ENCODE measurements at places on chromosomes 16 and 17.

- no peak for DNase-seq
Observed at GRCh38 chr17:4229627-4230541, 33.9 kb downstream of the ANKFY1 start.

DNA sequence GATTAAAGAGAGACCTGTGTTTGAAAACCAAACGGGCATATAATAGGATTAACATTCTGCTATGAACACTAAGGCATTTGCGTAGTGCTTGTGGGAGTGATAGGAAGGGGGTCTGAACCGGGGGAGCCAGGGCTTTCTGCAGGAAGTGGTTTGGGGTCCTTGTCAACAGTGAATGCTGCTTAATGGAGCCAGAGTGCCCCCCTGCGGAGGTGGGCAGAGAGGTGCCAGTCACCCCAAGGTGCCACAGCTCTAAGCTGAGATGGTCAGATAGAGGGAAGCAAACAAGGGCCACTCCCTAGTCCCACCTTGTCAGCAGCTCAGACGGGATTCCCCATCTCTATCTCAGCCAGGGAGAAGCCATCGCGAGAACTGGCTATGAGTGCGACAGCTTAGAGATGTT is 17.7 kb downstream of the NAA60 start:
- DNase-seq: peak; percentile 35

DNA sequence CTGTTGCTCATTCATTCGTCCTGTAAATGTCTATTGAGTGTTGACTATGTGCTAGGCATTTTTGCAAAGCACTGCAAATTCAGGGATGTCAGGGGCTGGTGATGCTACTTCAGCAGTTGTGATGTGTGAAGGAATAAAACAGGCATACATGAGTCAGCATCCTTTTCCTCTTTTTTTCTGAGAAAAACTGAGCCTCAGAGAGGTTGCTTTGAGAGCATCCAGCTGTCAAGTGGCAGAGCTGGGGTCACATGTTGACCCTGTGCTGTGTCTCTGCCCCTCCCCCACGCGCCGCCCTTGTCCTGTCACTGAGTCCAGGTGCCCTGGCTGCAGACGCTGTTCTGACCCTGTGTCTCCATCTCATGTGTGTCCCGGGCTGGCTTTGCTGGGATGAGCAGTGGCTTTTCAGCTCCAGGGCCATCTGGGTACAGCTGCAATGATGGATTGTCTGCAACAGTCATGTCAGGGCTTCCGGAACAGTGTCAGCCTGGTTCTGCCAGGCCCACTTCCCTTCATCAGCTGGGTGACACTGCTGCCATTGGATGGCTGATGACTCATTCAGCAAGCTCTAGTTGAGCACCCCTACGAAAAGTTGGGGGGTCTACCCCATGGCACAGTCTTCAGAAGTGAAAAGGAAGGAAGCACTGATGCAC is 14.9 kb downstream of the SEC14L5 start:
- DNase-seq: peak; percentile 10

DNA sequence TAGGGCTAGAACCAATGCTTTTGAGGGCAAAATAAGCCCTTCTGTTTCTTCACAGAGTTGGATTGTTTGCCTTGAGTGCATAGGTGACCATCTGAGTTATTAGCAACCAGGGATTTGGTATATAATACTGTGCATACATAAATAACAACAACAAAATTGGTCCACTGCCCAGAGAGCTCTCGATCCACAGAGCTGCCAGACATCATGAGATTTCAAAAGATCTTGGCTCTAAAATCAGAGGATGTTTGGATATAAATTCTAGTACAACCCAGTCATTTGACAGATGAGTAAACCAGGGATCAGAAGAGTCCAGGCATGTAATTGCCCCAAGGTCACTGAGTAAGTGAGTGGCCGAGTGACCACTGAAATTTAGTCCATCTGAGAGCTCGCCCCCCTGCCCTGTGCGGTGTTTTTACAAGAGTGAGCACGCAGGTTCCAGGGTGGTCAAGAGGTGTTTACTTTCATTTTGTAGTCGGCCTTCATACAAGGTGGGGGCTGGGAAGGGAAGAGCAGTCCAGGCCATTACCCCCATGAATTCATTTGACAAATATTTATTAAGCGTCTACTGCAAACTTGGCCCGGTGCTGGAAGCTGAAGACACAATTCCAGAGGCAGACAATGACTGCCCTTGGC is 1.8 kb upstream of the MT2A start:
- no peak for DNase-seq

DNA sequence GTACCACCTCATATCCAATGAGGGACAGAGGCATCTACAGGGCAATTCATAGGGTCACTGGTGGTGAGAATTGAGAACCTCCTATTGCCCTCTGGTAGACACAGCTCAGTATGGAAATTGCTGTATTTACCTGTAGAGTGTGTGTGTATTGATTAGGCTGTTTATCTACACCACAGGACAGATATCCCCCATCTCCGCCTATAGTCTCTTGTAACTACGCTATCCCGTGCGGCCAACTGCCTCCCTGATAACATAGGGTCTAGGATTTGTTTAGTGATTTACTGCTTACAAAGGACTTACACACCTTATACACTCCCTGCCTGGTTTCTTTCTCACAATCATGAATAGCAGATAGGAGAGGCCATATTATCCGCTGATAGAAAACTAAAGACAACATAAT is 1.7 kb upstream of the STAT3 start:
- no peak for DNase-seq

GRCh38 chr16:15587152-15587825 is 55.7 kb downstream of the MARF1 start:
- DNase-seq: no peak

DNA sequence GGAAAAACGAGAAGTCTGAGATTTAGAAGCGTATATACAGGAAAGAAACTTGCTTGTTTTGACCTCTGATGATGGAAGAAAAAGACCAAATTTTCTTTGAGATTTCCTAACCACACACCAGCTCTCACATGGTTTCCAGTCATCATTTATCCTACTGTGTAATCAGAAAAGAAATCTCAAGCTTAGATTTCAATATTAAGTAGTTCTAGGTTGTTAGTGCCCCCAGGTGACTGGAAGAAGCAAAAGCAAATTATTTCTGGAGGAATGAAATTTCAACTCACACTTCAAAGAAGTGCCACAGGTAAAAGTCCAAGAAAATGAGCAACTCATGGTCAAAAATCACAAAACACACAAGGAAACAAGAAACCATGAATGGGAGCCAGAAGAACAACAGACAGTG is 51.8 kb upstream of the KDM6B start:
- no peak for DNase-seq

DNA sequence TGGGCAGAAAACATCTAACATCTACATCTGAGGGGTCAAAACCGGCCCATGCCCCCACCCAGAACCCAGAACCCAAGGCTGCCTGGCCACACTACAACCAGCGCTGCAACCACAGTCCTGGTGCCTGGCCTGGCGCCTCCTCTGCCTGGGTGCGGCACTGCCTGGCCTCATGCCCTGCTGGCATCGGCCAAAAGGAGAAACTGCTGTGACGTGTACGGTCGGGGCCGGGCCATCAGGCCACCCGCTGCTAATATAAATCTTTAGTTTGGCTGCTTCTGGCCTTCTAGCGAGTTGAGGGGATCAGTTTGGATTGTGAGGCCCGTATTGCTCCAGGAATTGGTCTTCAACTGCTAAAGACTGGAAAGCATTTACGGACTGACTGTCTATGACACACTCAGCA is 22.8 kb downstream of the TMEM204 start:
- DNase-seq: no peak

- no peak for DNase-seq
Observed at GRCh38 chr17:49439673-49440571, 25.2 kb upstream of the PHB1 start.

DNA sequence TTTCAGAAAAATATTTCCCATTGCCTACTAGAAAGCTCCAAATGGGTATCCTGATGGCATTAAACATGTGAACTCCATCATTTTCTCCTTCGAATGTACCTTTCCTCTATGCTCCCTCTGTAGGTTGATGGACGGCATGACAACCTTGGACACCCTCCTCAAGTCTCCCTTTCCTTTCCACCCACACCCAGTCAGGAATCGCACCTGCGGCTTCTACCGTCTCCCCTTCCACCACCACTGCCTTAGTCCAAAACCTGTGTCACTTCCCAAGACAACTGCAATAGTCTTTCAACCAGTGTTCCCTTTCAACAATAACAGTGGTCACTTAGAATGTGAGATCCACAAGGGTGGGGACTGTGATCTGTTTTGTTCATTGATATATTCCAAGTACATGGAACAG is 233.1 kb upstream of the AXIN2 start:
- no peak for DNase-seq

- no peak for DNase-seq
Observed at GRCh38 chr17:29279397-29280070, 14.4 kb downstream of the NUFIP2 start.

Data from suppressor macrophage (primary cell).